ENCODE measurements at places on chromosomes 5 and 9.

DNA sequence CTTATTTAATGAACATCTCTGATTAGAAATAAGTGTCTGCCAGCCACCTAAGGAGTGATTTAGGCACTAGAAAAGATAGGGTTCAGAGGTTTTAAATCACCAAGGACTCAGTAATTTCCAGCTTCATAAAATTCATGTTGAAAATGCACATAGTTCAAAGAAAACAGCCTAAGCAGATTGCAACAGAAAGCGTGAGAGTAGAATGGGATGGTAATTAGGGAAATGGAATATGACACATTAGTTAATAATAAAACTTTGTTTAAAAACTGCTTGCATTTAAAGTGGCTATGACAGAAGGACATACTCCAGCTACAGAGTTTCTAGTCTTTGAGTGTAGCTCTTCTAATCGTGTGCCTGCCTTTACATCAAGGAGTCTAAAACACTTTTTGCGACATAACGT is 490.8 kb downstream of the TLE4 start:
- DNase-seq, result no peak

- DNase-seq, result peak; percentile 95
Observed at GRCh38 chr9:76704593-76705204, 59.5 kb upstream of the PCA3 start.

- no peak for DNase-seq
Observed at GRCh38 chr9:124349675-124350493, 65.4 kb downstream of the PSMB7 start.

GRCh38 chr9:72460342-72461312 is 60.8 kb upstream of the TMC1 start:
- no peak for DNase-seq

DNA sequence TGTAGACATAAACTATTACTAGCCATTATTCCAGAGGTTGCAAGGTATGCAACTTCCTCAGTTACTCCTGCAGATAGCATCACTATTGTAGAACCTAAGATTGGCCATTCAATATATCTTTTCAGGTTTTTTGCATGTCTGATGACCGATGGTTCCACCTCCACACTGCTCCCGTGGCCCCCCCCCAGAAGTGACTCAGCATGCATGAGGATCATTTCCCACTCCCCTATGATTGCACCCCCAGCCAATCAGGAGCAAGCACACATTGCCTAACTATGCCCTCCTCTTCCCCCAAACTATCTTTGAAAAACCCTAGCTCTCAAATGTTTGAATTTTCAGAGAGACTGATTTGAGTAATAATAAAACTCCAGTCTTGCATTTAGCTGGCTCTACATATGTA is 601.4 kb upstream of the TLE4 start:
- DNase-seq, result no peak

DNA sequence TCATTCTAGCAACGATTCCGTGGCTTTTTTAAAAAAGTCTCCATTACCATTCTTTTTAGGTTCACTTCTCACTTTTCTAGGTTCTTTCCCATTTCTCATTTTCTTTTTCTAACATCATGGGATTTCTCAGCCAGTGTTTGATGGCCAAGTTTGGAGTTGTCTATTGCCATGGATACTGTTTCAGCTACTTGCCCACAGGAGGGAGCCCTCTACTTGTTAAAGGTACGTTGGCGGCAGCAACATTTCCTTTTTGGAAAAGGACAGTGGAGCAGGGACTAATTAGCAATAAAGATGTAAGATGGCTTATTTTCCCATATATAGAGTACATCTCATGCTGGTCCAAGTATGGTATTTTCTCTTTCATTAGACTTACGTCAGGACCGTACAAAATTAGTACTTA is 2257.5 kb upstream of the C9orf72 start:
- DNase-seq, result no peak

DNA sequence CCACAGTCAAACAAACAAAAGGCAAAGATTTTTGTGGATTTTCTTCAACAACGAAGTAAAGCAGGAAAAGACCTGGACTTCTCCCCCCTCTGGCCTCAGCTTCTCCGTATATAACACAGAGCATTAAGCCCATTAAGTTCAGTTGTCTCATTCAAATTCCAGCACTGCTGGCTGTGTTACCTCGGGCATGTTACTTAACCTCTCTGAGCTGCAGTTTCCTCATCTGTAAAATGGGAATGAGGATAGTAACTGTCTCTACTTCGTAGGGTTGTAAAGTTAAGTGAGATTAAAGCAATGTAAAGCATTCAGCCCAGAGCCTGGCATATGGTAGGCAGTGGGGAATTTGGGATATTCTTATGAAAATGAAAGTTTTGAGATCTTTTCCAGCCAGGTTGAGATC is 92.7 kb upstream of the SMIM23 start:
- DNase-seq, result no peak

DNA sequence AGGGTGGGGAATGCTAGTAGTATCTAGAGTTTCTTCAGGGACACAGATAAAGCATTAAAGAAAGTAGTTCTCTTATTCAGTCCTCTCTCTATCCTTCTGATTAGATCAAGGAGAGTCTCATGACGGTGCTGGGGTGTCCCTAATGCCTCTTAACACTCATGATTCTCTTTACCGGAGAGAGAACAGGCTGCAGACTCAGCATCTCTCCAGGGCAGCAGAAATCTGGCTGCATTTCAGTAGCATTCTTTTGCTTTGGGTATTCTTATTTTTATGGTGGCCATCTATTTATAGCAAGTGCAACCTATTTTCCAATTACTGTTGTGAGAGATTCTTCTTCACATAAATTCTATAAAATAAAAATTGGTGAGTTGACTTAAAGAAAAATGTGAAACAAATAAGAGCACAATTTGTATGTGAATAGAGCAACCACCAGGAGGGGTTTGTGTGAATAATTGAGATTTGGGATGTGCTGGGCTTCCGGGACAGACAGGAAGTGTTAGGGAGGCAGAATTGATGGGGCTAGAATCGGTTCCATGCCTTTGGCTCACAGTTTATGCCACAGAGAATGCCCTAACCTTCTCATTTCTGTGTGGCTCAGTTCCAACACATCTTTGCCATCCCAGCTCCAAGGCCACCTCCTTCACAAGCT is 23.8 kb upstream of the BOD1 start:
- no peak for DNase-seq

DNA sequence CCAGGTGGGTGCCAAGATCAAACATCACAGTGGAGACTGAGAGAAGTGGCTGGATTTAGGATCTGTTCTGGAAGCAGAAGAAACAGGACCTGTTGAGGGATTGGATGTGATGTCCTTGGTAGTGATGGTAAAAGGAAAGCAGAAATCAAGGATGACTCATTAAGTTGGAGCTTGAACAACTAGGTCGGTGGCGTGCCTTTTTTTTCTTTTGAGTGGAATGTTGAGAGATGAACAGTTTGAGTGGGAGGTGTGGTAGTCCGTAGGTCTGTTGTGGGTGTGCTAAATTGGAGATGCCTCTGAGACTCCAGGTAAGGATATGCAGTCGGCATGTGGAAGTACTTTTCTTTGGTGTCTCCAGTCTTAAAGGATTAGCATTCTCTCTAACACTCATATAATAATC is 92.1 kb upstream of the IL12B start:
- peak; percentile 32 for DNase-seq

DNA sequence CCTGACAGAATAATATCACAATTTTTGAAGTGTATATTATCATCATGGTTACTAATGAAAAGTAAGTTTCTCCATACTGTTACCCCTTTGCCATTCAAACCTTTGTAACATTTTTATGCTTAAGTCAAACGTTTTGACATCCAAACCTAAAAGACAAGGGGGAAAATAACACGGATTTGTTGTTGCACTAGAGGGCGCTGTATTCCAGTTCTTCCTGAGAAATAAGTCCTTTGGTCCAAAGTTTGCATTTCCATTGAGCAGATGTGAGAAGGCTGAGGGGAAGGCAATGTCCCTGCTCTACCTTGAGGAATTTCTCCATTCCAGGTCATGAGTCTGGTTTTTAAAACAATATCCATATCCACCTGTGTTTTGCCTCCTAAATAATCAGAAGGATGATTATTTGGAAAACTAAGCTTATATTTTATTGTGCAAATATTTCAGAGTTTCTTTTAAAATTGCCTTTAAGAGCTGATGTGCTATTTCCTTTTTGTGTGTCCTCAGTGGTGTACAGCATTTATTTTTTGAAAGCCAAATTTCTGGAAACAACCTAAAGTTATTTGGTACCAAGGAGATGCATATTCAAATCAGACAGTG is 9.7 kb downstream of the LECT2 start:
- DNase-seq, result peak; percentile 89

GRCh38 chr5:34022121-34022705 is 14.4 kb upstream of the AMACR start:
- peak; percentile 53 for DNase-seq

DNA sequence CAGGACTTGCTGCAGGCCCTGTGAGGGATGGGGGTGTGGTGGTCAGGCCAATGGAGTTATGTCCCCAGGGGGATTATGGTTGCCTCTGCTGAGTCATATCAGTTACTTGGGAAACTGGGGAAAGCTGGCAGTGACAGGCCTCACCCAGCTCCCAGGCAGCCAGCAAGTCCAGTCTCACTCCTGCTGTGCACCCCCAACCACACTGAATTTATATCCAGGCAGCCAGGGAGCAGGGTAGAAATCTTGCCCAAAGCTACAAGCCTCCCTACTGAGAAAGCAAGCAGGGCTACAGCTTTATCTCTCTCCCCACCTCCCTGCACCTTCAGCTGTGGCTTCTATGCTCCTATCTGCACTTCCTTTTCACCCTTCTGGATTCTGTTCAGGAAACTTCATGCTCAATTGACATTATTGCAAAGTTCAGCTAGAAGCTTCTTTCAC is 2076.0 kb upstream of the CDH9 start:
- no peak for DNase-seq

GRCh38 chr9:121783111-121783510 is 131.7 kb downstream of the DAB2IP start:
- DNase-seq, result no peak

DNA sequence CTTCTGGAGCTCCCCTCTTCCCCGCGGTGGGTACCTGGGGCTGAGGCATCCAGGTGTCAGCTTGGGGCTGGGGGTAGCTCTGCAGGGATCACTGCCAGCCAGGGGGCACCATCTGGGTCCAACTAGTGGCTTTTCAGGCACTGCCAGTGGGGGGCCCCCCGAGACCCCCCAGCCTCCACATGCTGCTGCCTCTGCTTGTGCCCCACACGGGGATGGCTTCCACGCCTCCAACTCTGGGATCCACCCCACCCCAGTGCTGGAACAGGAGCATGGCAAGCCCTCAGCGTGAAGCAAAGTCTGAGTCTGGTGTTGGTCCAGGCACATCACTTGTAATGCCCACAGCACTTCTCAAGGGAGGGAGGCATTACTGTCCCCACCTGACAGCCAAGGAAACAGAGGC is 260.5 kb upstream of the MVB12B start:
- no peak for DNase-seq

- no peak for DNase-seq
Observed at GRCh38 chr9:127360829-127361228, 36.1 kb upstream of the SLC2A8 start.

DNA sequence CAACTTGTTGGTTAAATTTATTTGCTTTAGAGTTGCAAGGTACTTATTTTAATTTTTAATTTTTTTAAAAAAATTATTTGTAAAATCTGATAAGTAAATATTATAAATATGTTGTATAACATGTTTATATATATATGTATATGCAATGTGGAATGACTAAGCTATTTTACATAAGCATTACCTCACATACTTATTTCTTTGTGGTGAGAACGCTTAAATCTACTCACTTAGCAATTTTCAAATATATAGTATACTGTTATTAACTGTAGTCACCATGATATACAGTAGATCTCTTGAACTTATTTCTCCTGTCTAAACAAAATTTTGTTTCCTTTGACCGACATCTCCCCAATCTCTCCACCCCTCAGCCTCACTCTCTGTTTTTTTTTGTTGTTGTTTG is 147.8 kb downstream of the NNT start:
- DNase-seq, result no peak

GRCh38 chr9:5025416-5025815 is 40.3 kb downstream of the JAK2 start:
- no peak for DNase-seq

- no peak for DNase-seq
Observed at GRCh38 chr9:112258106-112258505, 75.3 kb downstream of the PTBP3 start.

- DNase-seq, result no peak
Observed at GRCh38 chr9:136723362-136723976, 11.1 kb downstream of the DIPK1B start.

DNA sequence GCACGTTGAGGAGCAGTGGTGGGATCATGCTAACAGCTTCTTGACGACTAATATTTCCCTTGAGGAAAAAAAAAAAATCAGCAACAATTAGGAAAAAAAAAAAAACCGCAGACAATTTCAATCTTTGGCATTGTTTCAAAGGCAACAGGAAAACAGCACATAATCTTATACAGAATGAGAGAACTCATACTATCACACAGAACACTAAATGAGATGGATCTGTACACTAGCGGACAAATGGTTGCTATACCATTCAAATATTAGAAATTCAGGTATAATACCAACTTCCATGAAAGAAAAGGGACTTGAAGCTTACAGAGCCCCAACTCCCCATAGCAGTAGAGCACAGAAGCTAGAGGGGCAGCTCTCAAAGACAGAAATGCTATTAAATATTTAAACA is 9.6 kb downstream of the NSUN2 start:
- DNase-seq, result no peak

DNA sequence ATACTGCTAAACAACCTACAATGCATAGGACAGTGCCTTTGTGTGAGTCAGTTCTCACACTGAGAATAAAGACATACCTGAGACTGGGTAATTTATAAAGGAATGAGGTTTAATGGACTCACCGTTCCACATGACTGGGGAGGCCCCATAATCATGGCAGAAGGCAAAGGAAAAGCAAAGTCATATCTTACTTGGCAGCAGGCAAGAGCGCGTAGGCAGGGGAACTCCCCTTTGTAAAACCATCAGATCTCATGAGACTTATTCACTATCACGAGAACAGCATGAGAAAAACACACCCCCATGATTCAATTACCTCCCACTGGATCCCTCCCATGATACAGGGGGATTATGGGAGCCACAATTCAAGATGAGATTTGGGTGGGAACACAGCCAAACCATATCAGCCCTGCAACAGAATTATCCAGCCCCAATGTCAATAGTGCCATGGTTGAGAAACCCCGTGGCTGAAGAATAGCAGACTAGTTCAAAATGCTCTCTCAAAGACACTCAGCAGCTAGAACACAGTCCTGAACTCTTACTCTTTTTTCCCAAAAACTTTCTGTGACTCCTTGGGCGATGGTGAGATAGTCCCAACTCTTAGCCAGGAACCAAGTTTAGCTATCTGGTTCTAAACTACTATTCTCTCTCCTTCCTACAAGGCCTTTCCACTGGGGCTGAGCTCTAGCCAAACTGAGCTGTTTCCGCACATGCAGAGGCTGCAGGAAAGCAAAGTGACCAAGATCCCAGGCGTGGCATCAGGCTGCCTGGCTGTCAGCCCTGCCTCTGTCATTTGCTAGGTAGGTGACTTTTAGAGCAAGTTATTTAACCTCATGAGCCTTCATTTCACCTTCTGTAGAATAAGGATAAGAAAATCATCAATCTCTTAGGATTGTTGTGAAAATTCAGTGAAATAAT is 21.7 kb downstream of the FAT2 start:
- DNase-seq, result no peak
